ENCODE measurements at places on chromosomes 2 and 18.

GRCh38 chr2:65071499-65072180 is 15.4 kb downstream of the CEP68 start:
- DNase-seq, result no peak

GRCh38 chr2:128618642-128619041 is 300.0 kb upstream of the HS6ST1 start:
- DNase-seq, result no peak

- no peak for DNase-seq
Measured at GRCh38 chr2:231068525-231069222, 12.0 kb downstream of the PSMD1 start.

DNA sequence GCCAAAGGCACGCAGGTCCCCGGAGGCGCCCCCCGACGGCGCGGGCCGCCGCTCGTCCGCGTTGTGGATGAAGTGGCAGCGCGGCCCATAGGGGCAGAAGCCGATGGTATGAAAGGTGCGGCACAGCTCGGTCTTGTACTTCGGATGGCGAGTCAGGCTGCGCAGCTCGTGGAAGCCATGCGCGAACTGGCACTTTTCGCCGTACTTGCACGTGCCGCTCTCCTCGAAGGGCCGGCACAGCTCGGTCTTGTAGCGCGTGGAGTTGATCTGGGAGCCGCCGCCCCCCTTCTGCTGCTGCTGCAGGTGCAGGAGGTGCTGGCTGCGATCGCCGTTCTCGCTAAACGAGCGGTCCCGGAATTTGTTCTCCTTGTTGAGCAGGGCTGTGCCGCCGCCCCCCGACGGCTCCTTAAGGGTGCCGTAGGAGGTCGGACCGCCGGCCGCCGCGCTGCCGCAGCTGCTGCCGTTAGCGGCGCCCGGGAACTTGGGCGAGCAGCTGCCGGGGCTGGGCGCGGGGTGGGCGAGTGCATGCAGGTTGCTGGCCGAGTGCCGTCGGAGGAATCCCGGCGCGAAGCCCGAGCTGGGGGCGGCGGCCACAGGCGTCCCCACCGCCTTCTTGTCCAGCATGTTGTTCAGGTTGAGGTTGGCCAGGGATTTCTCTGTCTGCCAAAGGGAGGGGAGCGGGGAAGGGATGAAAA is 1.2 kb downstream of the ZFP36L2 start:
- DNase-seq, result peak; percentile 56

- no peak for DNase-seq
Measured at GRCh38 chr2:145984580-145984979, 1464.7 kb upstream of the ZEB2 start.

- no peak for DNase-seq
Measured at GRCh38 chr18:11847811-11848210, 3.4 kb upstream of the CHMP1B start.
